ENCODE measurements at places on chromosomes 12 and 14. TPM values are rescaled to one million over a fixed set of nuclear protein-coding genes. Genes with fewer than 3 reads are reported as not detected.

The KRT77 gene
- not detected for total RNA-seq

The KRT8 gene
- 3,255 TPM for total RNA-seq

The CACNA2D4 gene
- total RNA-seq, result not detected

The TMPRSS12 gene
- not detected for total RNA-seq

The IL26 gene
- total RNA-seq, result not detected

The DBX2 gene
- not detected for total RNA-seq

The CYP46A1 gene
- total RNA-seq, result 0.02 TPM

The KRT4 gene
- 3.5 TPM for total RNA-seq

The ASB2 gene
- 2.2 TPM for total RNA-seq

The JPH4 gene
- not detected for total RNA-seq

The RNASE3 gene
- not detected for total RNA-seq

Data from A549 treated with RU486 at 1 μM for 4 hours (cell line).